AG04449 (cell line): ENCODE measurements at places on chromosomes 1 and 21.

DNA sequence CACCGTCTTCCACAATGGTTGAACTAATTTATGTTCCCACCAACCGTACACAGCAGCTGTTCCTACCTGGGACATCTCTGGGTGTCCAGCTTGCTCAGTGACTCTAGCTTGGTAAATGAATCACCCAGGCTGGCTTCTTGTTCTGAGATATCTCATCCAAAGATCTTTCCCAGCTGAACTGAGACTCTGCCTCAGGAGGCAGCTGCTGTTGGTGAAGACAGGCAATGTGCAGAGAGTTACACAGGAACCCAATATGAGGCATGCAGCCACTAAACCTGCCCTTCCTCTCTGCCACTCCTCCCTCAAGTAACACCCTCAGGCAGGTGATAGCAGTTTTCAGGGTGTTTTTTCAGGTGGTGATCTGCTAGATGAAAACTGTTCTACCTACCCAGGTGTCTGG is 14.0 kb upstream of the FOXO6 start:
- DNase-seq, result no peak

- DNase-seq, result no peak
Observed at GRCh38 chr1:39959651-39960333, 4.8 kb downstream of the MFSD2A start.

- no peak for DNase-seq
Observed at GRCh38 chr1:58441699-58442098, 104.8 kb downstream of the OMA1 start.

GRCh38 chr1:5551274-5551975 is 440.8 kb downstream of the NPHP4 start:
- no peak for DNase-seq

- DNase-seq, result no peak
Observed at GRCh38 chr1:32082022-32082421, 9.3 kb downstream of the TMEM39B start.
